ENCODE measurements at places on chromosomes 12 and 14.

GRCh38 chr12:50326590-50327284 lies 43.4 kb upstream of the LIMA1 start:
- peak; percentile 17 for DNase-seq

GRCh38 chr14:69713993-69714679 lies 52.8 kb upstream of the SRSF5 start:
- no peak for DNase-seq

DNA sequence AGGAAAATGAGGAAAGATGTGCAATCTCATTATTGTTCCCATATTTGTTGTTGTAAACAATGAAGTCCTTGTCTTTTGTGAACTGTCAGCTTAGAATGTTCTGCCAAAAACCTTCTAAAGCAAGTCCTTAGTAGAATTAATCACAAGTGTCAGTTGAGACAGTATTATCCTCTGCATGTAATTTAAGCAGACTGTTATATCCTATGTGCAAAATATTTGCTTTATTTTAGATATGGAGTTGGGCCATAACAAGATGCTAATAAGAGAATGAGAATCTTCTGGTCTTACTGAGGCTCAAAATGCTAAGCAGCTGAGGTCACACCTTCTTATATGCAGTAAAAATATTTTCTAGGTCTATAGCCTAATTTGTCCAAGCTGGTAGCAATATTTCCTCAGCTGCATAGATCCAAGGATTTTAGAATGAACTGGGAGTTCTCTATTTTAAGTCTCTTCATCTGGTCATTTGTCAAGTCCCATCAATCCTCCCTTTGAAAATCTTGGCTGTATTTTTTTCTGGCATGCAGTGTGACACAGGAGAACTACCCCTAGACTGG lies 222.3 kb upstream of the NAV3 start:
- no peak for DNase-seq

GRCh38 chr12:112362310-112362709 lies 19.9 kb downstream of the HECTD4 start:
- DNase-seq: no peak

- no peak for DNase-seq
These were observed 22.0 kb downstream of the LRTM2 start for GRCh38 chr12:1842183-1842904.

DNA sequence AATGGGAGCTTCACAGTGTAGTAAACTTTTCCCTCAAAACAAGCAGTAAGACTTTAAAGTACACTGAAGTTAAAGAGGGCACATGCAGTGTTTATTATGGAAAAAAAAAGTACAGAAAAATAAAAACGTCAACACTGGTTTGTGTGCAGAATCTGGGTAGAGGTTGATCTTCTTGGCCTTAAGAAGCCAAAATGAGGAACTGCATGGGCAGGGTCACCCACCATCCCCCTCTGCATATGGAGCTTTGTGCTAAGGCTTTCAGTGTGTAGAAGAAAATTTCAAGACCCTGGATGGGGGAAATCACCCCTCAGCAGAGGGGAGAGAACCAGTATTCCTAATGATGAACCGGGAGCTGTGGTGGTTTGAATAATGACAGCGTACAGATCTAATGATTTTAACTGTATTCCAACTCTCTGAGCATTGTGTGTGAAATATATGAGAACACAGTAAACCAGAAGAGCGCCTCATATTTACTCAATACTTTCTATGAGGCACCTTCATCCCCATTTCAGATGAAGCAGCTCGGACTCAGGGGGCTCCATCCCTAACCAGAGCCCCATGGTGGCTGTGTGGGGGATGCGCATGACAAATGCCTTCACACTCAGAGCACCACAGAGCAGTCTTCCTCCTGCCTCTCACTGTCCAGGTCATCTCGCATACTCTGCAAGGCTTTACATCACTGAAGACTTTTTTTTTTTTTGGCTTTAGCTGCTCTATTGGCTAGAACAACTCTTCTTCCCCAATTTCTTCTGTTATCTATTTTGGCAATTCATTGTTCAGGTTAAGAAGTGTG lies 33.4 kb downstream of the ACADS start:
- no peak for DNase-seq

DNA sequence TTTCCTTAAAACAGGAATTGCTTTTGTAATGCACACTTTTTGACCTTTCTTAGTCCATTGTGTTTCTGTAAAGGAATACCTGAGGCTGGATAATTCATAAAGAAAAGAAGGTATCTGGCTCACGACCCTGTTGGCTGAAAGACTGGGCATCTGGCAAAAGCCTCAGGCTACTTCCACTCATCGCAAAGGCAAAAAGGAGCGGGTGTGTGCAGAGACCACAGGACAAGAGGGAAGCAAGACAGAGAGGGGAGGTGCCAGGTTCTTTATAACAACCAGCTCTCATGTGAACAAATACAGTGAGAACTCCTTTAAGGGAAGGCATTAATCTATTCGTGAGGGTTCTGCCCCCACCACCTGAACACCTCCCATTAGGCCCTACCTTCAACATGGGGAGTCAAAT lies 182.1 kb downstream of the C12orf50 start:
- DNase-seq: no peak

- no peak for DNase-seq
These were observed 106.1 kb downstream of the PRICKLE1 start for GRCh38 chr12:42483521-42483790.

DNA sequence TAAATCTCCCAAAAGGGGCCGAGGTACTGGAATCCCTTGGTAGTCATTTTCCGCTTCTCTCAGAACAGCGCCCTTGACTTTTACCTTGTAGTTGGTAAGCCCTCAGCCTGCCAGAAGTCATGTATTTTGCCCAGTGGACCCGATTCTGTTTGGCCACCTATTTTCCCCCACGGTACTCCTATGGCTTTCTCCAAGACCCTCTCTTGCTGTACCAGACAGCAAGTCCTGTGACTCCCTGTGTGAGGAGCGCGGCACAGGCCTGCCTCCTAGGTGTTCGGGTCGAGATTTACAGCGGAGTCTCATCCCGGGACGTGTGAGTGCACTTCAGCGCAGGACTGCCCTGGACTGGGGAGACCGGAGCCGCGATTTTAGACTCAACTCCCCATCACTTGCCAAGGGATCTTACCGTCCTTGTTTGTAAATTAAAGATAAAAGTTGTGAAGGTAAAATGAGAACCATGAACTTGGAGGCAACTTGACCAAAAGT lies 1.1 kb upstream of the MBD6 start:
- DNase-seq: no peak

GRCh38 chr14:80523518-80524117 lies 312.3 kb upstream of the DIO2 start:
- DNase-seq: peak; percentile 20

- DNase-seq: no peak
These were observed 25.9 kb downstream of the SLC25A47 start for GRCh38 chr14:100348784-100349685.

DNA sequence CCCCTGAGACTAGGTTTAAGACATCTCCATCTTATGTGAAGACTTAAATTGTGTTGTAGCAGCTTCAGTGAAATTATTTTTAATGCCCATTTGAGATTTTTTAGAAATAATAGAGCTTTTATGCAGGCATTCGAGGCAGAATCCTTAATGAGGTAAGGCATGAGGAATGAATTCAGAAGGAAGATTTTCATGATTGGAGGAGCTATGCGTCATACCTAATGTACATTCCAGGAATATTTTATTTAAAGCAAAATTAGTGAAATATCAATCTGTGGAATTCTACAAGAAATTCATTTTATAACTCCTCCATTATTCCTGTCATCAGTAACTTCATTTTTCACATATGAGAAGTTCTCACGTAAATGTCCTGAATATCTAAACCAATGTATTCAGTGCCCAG lies 36.0 kb upstream of the GARIN6 start:
- DNase-seq: no peak

- no peak for DNase-seq
These were observed 2.6 kb downstream of the RNASE1 start for GRCh38 chr14:20799892-20800544.

- DNase-seq: no peak
These were observed 19.4 kb downstream of the ALDH6A1 start for GRCh38 chr14:74064883-74065282.

Data from BJ (cell line).